GM23338 (cell line): ENCODE measurements at places on chromosomes 11 and 22. TPM values are rescaled to one million over a fixed set of nuclear protein-coding genes. Genes with fewer than 3 reads are reported as not detected.

DNA sequence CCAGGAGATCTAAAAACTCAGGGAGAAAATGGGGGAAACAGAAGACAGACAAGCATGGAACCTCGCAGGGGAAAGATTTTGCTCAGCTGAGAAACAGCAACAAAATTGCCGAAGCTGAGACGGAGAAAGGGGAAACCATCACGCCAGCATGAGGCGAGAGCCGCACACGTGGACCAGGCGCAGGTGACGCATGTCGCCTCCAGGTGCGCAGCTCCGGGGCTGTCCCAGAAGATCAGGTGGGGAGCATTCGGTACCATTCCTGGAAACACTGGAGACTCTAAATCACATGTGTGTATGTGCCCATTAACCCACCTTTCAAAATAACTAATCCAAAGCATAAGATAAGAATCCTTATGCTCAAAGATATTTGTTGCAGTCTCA is 121.7 kb downstream of the BRD1 start:
- no peak for DNase-seq

GRCh38 chr11:132692891-132693290 is 839.4 kb downstream of the OPCML start:
- DNase-seq, result no peak

DNA sequence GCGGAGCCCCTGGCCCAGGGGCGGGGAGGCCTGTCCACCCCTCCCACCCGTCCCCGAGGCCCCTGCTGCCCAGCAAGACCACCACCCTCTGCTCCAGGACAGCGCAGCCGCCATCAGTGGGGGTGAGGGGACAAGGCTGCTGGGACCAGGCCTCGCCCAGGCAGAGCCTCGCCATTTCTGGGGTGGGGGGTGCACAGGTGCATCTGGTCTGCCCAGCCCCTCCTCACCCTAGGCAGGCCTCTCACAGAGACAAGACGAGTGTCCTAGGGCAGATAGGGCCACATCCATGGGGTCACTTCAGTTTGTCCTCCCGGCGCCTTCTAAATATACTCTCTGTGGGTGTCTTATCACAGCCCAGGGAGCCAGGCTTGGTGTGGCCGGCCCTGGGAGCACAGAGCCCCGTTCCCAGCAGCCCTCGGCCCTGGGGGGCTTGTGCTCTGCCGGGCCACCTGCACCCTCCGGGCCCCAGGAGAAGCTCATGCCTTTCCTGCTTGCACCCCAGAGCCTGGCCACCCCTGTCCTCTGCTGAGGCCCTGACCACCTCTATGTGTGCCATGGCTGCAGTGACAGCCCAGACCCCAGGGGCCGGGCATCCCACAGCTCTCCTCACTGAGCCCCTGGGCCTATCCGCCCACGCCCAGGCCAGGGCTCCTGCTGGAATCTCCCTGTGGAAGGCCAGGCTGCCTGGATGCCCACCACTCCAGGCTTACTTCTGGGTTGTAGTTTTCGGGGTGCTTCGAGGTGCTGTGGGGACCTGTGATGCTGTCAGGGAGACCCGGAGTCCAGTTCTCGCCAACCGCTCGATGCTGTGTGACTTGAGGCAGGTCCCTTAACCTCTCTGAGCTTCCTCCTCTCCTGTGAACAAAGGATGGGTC is 70.8 kb downstream of the KCNQ1 start:
- no peak for DNase-seq

The RRAS2 gene
- total RNA-seq, result 293 and 296 TPM in 2 replicates
